ENCODE measurements at places on chromosomes 6 and 20.

DNA sequence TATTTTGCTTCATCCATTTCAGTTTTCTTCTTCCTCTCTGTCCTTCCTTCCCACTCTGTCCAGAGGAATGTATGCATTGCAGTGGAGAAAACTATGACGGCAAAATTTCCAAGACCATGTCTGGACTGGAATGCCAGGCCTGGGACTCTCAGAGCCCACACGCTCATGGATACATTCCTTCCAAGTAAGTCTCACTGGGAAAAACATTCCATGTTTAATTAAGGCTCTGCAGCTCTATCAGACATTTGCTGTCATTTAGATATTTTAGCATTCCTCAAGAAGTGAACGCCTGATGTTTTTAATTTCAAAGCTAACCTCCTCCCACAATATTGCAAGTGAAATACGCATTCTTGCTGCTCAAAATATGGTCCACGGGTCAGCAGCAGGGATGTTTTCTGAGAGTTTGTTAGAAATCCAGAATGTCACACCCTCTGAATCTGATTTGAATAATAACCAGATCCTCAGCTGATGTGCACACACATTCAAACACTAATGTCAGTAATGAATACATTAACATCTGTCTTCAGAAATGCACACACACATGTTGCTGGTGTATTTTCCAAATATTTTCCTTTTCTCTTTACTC lies 12.8 kb downstream of the PLG start:
- H3K4me1 ChIP-seq = no peaks in the 10 kb centered on the region
- H3K27me3 ChIP-seq = no peaks in the 10 kb centered on the region
- DNase-seq = no peak
- no peak overlapping the region for H3K27ac ChIP-seq

- H3K36me3 ChIP-seq = peaks cover 26% of the 10 kb centered on the region
- no peak overlapping the region for H3K27ac ChIP-seq
- H3K27me3 ChIP-seq = no peaks in the 10 kb centered on the region
- no peaks in the 10 kb centered on the region for H3K4me1 ChIP-seq
Measured at GRCh38 chr6:134961366-134961765, 11.5 kb upstream of the ALDH8A1 start.

- no peaks in the 10 kb centered on the region for H3K4me1 ChIP-seq
- no peak overlapping the region for H3K27ac ChIP-seq
- H3K27me3 ChIP-seq = no peaks in the 10 kb centered on the region
- no peak for DNase-seq
- H3K4me3 ChIP-seq = no peak overlapping the region
- no peaks in the 10 kb centered on the region for H3K36me3 ChIP-seq
Measured at GRCh38 chr6:157747370-157747769, 75.7 kb upstream of the SNX9 start.

GRCh38 chr6:101578306-101578705 lies 184.8 kb downstream of the GRIK2 start:
- no peaks in the 10 kb centered on the region for H3K27me3 ChIP-seq
- no peak for DNase-seq
- H3K4me1 ChIP-seq = no peaks in the 10 kb centered on the region
- H3K27ac ChIP-seq = no peak overlapping the region

DNA sequence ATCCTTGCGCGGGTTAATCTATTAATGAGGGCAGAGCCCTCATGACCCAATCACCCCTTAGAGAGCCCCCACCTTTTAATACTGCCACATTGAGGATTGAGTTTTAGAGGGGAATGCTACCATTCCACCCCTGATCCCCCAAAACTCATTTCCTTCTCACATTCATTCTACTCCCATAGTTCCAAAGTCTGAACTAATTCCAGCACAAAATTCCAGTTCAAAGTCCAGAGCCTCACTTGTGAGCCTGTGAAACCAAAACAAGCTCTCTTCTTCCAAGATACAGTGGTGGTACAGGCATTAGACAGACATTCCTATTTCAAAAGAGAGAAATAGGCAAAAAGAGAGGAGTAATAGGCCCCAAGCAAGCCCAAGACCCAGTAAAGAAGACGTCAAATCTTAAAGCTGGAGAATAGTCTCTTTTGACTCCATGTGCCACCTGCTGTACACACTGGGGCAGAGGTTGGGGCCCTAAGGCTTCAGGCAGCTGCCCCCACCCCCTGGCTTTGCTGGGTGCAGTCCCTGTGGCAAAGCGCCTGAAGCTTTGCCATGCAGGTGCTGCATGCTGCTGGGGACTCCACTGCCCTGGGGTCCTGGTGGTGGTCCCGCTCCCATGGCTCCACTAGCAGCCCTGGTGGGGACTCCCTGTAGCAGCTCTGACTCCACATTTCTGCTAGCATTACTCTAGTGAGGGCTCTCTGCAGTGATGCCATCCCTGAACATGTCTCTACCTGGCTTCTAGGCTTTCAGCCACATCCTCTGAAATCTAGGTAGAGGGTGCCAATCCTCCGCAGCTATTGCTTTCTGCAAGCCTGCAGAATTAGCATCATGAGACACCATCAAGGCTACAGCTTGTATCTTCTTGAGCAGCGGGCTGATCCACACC lies 41.3 kb downstream of the RSPH3 start:
- no peaks in the 10 kb centered on the region for H3K27me3 ChIP-seq
- H3K4me3 ChIP-seq = no peak overlapping the region
- no peaks in the 10 kb centered on the region for H3K36me3 ChIP-seq
- no peak overlapping the region for H3K27ac ChIP-seq
- no peak for DNase-seq
- no peaks in the 10 kb centered on the region for H3K4me1 ChIP-seq

GRCh38 chr6:52976591-52977035 lies 18.5 kb downstream of the GSTA4 start:
- no peaks in the 10 kb centered on the region for H3K36me3 ChIP-seq
- no peak for DNase-seq
- no peaks in the 10 kb centered on the region for H3K27me3 ChIP-seq
- no peaks in the 10 kb centered on the region for H3K4me1 ChIP-seq
- no peak overlapping the region for H3K4me3 ChIP-seq
- no peak overlapping the region for H3K27ac ChIP-seq

DNA sequence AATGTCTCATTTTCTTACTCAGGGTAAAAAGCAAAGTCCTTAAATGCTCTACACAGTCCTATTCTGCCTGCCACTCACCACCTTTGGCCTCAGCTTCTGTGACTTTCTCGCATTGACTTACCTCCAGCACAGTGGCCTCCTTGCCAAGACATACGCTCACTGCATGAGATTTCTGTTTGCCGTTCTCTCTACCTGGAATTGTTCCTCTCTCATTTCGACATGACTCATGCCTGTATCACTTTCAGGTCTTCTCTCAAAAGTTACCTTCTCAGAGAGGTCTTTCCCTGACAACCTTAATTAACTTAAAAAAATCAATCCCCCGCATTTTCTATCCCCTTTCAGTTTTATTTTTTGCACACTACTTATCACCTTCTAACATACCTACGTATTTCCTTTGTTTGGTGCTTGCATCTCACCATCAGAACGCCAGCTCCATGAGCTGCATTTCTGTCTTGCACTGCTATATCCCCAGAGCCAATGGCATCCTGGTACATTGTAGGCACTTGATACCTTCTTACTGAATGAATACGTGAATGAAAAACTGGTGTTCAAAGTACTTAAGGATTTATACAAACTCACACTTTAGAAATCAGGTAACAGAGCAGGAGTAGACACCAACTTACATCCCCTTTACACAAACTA lies 24.5 kb downstream of the TENT5A start:
- H3K4me1 ChIP-seq = no peaks in the 10 kb centered on the region
- H3K27me3 ChIP-seq = no peaks in the 10 kb centered on the region
- no peak for DNase-seq
- H3K36me3 ChIP-seq = no peaks in the 10 kb centered on the region
- H3K4me3 ChIP-seq = no peak overlapping the region

DNA sequence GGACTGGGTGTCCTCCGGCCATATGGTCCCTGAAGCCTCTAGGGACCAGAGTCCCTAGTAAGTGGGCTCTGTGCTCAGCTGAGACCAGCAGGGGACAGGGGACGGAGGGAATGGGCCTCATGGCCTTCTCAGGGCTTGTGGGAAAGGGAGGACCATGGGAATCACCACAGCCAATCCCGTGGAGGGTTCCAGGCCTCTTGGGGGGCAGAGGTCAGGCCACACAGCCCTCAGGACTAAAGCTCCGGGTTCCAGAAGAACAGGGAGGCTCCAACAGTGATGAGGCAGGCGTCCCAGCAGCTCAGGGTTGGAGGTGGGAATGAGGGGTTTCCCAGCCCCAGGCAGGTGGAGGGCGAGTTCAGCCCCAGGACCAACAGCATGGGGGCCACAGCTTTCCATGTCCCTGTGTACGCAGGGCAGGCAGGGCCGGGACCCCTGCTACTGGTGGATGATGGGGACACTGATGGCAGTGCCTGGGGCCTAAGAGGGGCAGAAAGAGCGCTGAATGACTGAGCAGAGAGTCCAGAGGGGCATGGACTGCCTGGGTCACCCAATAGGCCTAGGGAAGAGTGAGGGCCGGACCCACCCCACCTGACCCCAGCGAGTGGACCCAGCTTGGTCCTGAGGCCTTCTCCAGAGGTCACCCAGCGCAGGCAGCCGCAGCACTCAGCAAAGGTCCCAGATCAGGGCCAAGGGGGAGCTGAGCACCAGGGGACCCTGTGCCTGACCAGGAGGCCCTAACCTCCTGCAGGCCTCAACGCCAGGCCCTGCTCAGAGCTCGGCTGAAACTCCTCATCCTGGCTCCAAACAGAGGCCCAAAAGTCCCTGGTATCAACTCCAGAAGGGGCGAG lies 8.8 kb downstream of the MYL9 start:
- no peaks in the 10 kb centered on the region for H3K36me3 ChIP-seq
- no peaks in the 10 kb centered on the region for H3K4me1 ChIP-seq
- DNase-seq = no peak
- H3K27me3 ChIP-seq = no peaks in the 10 kb centered on the region
- H3K27ac ChIP-seq = no peak overlapping the region
- no peak overlapping the region for H3K4me3 ChIP-seq

DNA sequence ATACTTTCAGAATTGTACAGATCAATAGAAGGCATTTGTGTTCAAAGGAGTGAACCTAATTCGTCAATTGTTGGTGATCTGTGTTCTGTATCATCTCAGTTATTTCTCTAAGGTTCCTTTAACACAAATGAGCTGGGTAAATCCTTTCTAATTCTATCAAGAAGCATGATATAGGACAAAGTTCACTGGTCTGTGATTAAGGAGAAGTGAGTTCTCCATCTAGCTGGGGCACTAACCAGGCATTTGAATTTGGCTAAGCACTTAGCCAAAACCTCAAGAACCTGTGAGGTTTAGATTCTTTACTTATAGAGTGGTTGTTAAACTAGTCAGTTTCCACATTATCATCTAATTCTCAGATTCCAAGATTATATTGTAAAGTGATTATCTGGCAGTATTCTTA lies 50.3 kb downstream of the DOP1A start:
- H3K4me1 ChIP-seq = no peaks in the 10 kb centered on the region
- H3K27me3 ChIP-seq = no peaks in the 10 kb centered on the region
- H3K4me3 ChIP-seq = no peak overlapping the region
- no peak overlapping the region for H3K27ac ChIP-seq
- DNase-seq = no peak

- peaks cover 21% of the 10 kb centered on the region for H3K4me1 ChIP-seq
- H3K4me3 ChIP-seq = peak overlapping the region; percentile 39
- peak overlapping the region; percentile 70 for H3K27ac ChIP-seq
- no peaks in the 10 kb centered on the region for H3K27me3 ChIP-seq
- H3K36me3 ChIP-seq = no peaks in the 10 kb centered on the region
Measured at GRCh38 chr6:89952105-89952671, 57.9 kb downstream of the GJA10 start.

DNA sequence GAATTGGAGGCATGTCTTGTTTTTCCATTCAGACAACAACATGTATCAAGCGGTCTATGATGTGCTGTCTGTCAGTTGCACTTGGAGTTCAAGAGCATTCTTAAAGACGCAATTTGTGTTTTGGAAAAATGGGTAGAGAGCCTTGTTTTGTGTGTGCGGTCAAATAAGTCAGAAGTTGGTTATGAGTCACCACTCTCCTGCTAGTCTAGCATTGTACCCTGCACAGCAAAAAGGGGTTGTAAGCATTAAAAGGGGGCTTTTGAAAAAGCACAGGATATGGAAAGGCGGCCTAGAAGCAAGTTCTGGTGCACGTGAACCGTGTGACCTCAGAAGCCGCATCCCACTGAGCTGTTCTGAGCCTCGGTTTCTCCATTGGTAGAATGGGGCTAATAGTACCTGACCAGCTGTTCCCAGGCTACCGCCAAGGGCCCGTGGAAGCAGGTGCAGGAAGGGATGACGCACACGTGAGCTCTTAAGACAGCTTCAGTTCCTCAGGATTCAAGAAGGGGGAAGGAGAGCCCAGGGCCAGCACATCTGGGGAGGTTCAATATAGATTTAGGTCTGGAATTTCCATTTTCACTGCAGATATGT lies 61.6 kb upstream of the SNX9 start:
- peaks cover 72% of the 10 kb centered on the region for H3K4me1 ChIP-seq
- peak overlapping the region; percentile 94 for H3K27ac ChIP-seq
- no peaks in the 10 kb centered on the region for H3K36me3 ChIP-seq
- peak overlapping the region; percentile 6 for H3K4me3 ChIP-seq

GRCh38 chr6:3421791-3422434 lies 34.9 kb downstream of the SLC22A23 start:
- no peak overlapping the region for H3K4me3 ChIP-seq
- no peaks in the 10 kb centered on the region for H3K36me3 ChIP-seq
- DNase-seq = no peak
- H3K4me1 ChIP-seq = no peaks in the 10 kb centered on the region

DNA sequence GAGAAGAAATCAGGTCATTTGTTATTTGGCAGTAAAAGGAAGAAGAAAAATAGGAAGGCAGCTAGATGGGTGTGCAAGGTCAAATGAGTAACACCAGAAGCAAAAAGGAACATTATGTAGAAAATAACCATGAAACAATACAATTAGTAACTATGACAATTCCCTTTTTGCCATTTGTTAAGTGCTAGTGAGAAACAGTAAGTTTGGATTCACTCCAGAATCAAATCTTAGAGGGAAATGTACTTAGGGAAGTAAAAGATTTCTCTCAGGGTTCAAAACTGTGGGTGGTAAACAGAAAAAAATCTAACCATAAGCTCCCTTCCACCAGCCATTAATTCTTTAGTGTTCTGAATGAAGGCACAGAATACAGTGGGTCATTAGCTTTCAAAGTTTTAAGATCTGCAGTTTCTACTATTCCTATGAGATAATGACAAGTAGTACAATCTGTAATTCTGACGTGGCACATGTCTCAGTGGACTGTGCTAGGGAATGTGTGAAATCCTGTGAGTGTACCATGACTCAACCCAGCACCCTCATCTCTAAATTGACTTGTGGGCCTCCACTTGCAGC lies 17.1 kb downstream of the REPS1 start:
- peak; percentile 68 for DNase-seq
- no peaks in the 10 kb centered on the region for H3K36me3 ChIP-seq
- no peaks in the 10 kb centered on the region for H3K27me3 ChIP-seq
- H3K4me1 ChIP-seq = peaks cover 16% of the 10 kb centered on the region
- no peak overlapping the region for H3K27ac ChIP-seq

- peaks cover 12% of the 10 kb centered on the region for H3K27me3 ChIP-seq
- no peak overlapping the region for H3K27ac ChIP-seq
- no peak for DNase-seq
- no peak overlapping the region for H3K4me3 ChIP-seq
- H3K36me3 ChIP-seq = no peaks in the 10 kb centered on the region
Measured at GRCh38 chr6:39937686-39938333, 3.5 kb upstream of the MOCS1 start.
